ENCODE measurements at places on chromosomes 7 and 10.
A peak's percentile ranks its signal among the peaks of the same experiment; 100 is the strongest.

DNA sequence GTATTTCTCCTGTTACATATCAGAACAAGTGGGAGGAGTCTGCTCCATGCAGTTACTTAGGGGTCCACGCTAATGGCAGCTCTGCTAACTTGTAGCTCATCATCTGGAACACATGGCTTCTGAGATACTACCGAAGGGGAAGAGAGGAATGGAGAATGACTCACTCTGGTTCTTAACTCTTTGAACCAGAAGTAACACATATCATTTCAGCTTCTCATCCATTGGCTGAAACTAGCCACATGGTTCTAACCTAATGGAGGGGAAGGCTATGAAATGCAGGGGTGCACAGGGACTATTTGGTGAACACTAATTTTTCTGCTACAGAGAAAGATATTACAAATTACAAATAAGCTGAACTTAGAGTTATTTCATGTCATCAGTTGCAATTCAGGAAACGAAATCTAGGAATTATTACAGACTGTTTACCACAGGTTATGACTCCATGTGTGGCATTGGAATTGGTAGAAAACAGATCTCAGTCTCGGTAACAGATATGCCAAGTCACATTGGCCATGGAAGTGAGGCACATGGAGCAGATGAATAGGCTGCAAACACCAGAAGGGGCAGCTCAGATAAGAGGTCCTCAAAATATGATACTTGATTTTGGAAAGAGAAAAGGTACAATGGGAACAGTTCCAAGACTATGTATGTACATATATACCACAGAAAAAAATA lies 9.4 kb upstream of the KAT6B start:
- peak; percentile 49 for DNase-seq

DNA sequence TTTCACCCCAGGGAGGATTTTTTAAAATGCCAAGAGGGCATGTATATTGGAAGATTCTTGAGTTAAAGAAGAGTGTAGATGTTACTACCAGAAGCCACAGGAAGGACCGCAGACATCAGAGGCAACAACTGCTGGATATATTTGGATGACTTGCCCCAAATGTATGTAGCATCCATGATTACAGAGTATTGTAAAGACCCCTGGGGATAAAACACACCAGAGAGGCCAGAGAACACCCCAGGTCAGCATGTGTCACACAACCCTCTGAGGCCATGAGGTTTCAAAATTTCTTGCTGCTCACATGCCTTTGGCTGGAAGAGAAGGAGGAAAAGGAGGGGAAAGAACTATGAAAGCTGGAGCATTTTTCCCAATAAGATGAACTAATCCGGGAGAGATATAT lies 108.0 kb upstream of the LSM8 start:
- DNase-seq, result no peak

DNA sequence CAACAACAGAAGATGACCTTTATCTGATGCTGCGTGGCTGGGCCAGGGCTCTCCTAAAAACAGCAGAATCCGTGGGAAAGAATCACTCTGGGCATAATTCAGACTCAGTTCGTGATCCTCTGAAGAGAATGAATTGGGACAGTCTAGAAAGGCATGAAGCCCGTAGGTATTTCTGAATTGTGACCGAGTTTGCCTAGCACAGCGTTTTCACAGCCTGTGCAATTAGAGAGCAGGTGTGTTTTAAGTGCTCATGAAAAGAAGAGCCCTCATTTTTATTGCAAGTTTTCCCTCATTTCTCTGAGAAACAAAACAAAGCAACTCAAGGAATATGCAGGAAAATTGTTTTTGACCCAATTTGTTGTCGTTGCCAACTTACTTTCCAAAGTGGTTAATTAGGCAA lies 366.2 kb downstream of the WDR11 start:
- DNase-seq, result no peak

- no peak for DNase-seq
These were observed 828 bp downstream of the OGDHL start for GRCh38 chr10:49761201-49761788.

- no peak for DNase-seq
These were observed 306.8 kb downstream of the XPNPEP1 start for GRCh38 chr10:109616359-109616980.

- no peak for DNase-seq
These were observed 45.6 kb downstream of the ELFN1 start for GRCh38 chr7:1715671-1716074.

Data from MV-4-11 (cell line).